ENCODE measurements at places on chromosomes 11 and 22. TPM values are rescaled to one million over a fixed set of nuclear protein-coding genes. Genes with fewer than 3 reads are reported as not detected.

CCDC87 gene
- total RNA-seq = 0.19 TPM

IGLL5 gene
- total RNA-seq = not detected

DNA sequence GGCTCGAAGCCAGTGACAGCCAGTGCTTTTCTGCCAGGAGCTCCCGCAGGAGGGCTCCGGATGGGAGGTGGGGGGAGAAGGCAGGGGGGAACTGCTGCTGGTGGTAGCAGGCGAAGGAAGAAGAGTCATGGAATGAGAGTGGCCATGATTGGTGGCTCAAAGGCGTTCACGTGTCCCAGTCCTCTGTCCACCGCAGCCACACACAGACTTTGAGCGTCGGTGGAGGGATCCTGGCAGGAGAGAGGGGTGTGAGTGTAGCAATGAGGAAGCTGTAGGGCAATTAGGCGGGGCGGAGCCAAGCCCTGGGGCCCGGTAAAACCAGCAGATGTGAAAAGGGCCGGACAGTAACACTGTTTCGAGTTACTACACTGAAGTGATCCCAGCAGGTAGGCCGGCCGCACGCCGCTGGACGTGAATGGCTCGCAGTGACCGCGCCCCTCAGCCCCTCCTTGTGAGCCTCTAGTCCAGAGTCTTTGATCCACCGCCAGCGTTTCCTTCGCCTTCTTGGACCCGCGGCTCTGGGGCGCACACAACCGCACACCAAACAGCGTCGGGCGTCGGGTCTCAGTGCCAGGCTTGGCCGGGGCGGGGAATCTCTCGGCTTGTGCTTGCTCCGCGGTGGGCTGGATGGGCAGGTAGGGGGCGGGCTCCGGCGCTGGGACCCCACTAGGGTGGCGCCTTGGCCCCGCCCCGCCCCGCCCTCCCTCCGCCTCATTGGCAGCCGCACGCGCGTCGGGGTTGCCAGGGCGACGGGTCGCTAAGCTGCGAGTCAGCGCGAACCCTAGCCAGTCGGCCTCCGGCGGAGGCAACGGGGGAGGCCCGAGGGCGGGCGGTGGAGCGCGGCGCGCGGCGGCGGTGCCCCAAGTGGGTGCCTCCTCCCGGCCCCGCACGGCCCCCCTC, at the start of gene LRRC10B:
LRRC10B (plus strand) TSS at position 788 of the 900 bp plus-strand sequence. CDS start 250 bp downstream, outside the sequence.
- DNase-seq = peak; percentile 51

- DNase-seq = no peak
Measured at GRCh38 chr11:94494126-94494680, 419 bp downstream of the ANKRD49 start.
